ENCODE measurements at places on chromosomes 7 and 10.
A peak's percentile ranks its signal among the peaks of the same experiment; 100 is the strongest.

DNA sequence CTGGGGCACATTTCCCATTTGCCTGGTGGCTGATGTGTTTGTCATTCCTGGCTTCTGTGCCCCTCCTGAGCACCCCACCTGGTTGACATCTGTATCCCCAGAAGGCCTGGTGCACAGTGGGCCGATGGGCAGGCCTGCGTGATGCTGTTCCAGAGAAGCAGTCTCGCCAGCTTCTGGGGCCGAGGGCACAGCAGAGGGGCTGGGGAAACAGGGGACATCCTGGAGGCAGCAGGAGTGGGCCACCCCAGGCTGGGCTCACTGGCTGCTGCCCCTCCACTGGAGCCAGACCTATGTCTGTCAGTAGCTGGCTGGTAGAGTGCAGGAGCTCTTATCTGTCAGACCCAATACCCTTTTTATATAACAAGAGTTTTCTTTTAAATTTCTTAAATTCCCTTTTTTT lies 896 bp upstream of the MYL7 start:
- DNase-seq = no peak

DNA sequence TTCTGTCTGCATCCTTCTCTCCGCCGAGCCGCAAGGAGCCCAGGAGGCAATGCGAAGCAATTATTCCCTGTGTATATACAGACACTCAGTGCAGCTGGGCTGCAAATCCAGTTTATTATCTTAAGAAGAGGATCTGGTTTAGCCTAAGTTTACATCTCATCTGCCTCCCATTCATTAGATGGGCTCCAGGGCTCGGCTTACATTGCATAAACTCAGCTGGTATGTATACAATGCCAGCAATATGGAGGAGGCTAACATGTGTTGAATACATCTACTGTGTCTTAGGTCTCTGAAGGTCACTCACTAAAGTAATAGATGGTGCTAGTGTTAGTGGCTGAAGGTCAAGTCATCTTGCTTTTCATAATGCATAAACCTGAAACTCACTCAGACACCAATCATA lies 996.8 kb downstream of the KCNMA1 start:
- DNase-seq = no peak

DNA sequence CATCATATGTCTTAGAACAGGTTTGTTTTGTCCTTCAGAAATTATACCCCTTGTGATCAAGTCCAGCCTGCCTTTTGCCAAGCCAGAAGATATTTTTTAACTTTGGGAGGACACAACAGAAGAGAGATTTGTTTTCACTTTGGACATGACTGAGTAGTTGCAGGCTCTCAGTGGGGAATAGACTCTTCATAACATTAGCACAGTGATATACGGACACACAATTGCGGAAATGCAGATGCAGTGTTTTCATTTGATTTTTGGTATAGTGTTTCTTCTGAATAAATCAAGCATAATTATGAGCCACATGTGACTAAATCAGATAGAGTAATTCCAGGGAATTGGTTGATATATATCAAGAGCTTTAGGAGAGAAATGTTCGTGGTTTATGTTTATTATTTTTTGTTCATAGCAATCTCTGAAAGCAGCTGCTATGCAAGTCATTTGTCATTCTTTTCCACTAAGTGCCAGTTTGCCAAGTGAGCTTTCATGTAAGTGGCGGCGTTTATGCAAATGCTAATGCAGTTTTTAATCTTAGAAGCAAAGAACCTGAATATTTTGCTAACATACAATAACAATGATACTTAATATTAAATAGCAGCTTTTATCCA lies 69.6 kb upstream of the HDAC9 start:
- DNase-seq = no peak

GRCh38 chr10:66828957-66829356 lies 96.9 kb upstream of the LRRTM3 start:
- peak; percentile 54 for DNase-seq

DNA sequence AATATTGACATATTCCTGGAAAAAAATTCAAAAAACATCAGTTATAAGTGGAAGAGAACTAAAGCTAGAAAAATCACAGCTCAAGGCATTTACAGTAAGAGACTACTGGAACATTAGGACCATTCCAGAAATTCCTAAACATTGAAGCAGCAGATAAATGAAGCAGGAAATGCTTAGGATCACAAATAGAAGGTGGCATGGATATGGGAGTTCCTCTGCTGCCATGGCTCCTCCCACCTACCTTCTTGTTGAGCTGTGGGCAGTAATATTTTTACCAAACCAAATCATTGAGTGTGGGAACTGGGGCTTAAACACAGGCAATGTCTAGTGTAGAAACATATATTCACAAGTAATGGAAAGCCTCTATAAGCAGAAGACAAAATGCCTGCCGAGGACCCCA lies 292.8 kb downstream of the ANKRD7 start:
- peak; percentile 53 for DNase-seq

- no peak for DNase-seq
Observed at GRCh38 chr10:78471723-78472550, 438.3 kb downstream of the RPS24 start.

GRCh38 chr7:19932549-19933249 lies 159.3 kb upstream of the TMEM196 start:
- no peak for DNase-seq

DNA sequence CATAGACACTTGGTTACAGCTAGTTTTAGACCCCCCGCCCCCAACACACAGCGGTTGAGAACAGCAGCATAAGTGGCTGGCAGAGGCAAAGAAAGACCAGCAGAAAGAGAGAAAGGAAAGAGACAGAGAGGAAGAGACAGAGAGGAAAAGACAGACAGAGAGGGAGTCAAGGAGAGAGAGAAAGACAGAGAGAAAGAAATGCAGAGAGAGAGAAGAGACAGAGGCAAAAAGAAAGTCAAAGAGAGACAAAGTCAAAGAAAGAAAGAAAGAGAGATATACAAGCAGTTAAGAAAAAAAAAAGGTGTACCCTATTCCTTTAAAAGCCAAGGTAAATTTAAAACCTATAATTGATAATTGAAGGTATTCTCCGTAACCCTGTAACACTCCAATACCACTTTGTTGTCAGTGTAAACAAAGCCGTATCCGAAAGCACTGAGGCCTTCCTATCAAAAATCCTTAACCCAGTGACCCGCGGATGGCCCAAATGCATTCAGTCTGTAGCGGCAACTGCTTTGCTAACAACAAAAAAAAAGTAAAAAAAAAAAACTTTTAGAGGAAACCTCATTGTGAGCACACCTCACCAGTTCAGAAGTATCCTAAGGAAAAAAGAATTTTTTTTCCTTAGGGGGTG lies 11.9 kb upstream of the SLC12A9 start:
- DNase-seq = no peak

DNA sequence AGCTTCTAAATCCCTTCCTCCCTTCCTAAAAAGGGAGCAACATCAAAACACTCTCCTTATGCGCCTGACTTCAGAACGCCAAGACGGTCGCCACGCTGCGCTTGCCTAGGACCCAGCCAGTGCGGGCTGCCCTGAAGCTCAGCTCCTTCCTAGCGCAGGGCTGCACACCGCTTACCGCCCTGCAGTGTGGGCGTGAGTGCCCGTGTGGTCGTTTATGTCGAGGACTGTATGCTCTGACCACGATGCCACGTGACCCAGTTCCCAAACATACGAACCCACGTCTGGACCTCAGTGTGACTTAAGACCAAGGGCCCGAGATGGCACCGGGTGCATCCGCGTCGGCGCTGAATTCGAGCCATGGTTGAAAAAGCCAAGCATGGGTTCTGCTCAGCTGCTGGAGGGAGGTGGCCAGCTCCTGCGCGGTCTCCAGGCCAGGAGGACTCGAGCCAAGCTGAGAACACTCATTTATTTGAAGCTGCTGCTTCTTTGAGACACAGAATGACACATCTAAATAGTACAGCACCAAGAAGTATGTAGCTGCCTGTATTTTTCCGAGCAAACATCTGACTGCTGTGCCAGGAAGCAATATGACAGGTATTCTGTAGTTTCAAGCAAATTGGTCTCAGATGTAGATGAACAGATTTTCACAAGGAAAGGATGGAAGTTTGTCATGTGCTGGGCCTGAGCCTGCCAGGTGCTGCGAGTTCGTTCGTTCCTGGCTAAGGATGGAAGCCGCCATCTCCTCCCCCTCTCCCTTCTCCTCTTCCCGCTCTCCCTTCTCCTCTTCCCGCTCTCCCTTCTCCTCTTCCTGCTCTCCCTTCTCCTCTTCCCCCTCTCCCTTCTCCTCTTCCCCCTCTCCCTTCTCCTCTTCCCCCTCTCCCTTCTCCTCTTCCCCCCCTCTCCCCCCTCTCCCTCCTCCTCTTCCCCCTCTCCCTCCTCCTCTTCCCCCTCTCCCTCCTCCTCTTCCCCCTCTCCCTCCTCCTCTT lies 184.7 kb downstream of the EBF3 start:
- no peak for DNase-seq

DNA sequence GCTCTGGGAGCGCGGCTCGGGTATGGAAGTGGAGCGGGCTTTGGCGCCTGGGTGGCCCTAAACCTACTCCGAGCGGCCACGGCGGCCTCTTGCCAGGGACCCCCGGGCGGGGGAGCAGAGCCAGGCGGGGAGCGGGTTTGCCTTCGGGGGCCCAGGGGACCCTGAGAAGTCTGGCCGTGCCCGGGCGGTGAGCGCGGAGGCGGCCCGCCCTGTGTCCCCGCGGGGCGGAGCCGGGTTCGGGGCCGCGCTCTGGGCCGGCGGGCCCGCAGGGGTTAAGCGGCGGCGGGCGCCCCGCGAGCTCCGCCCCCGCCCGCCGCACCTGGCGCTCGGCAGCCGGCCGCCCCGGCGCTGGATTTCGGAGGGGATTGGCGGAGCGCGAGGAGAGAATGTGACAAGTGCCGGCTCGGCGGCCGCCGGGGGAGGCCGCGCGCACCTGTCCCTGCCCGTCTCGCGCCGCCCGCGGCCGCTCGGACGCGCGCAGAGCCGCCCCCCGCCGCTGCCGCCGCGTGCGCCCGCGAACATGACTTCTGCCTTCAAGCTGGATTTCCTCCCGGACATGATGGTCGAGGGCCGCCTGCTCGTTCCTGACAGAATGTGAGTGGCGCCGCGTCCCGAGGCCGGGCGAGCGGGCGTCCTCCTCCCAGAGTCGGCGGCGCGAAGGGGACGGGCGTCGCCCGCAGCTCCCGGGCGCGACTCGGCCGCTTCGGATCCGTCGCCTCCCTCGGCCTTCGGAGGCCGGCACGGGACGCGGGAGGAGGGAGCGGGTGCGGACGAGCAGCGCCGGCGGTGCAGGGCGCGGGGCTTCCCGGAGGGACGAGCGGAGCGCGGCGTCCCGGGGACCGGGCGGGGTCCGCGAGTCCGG lies at the start of gene CELF2:
TSS of gene CELF2 (plus strand) at position 303 of the 862 bp plus-strand sequence. CDS start at position 521, 218 bp downstream.
- DNase-seq = peak; percentile 77

- no peak for DNase-seq
Observed at GRCh38 chr10:11866199-11866925, 43.2 kb downstream of the PROSER2 start.

- no peak for DNase-seq
Observed at GRCh38 chr7:101586906-101587677, 42.0 kb downstream of the MYL10 start.

DNA sequence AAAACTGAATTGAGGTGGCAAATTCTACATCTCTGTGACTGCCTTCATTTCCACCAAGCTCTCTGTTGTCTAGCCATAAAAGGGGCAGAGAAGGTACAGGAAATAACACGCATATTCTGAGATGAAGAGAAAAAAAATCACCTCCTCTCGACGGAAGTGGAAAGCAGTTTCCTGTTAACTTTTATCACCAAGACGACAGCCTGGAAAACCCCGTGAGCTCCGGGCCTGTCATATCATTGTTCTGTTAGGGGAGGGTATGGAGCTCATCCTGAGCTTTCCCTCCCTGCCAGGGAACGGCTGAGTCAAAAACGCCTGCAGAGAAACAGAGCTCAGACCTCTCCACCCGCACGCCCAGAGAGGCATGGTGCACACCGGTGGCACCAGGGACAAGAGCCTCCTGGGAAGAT lies 200.3 kb downstream of the PRPF18 start:
- peak; percentile 93 for DNase-seq

DNA sequence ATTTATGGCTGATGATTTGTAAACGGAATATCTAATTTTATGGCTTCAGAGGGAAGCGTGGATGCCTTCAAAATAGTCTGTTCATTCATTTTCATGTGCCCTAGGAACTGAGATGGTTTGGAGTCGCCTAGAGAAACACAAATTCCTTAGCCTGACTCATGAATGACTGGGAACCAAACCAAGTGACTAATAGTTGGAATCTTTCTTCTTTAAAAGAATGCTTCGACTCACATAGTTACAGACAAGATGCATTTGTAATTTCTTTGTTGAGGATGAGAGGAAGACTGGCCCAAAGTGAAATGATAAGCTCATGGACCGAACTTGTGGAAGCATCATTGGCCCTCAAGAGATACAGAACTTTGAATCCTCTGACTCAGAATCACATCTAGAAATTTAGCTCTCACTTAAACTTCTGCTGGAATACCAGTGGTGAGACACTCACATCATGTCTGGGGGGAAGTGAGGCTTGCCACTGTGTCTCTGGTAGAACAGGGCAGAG lies 1107.2 kb downstream of the NRG3 start:
- peak; percentile 96 for DNase-seq
